Hypothalamus (tissue), 51 donors: ENCODE measurements at places on chromosomes 2 and 18.

- no peak for DNase-seq
These were observed 188.2 kb downstream of the PRKCE start for GRCh38 chr2:45839508-45840251.

DNA sequence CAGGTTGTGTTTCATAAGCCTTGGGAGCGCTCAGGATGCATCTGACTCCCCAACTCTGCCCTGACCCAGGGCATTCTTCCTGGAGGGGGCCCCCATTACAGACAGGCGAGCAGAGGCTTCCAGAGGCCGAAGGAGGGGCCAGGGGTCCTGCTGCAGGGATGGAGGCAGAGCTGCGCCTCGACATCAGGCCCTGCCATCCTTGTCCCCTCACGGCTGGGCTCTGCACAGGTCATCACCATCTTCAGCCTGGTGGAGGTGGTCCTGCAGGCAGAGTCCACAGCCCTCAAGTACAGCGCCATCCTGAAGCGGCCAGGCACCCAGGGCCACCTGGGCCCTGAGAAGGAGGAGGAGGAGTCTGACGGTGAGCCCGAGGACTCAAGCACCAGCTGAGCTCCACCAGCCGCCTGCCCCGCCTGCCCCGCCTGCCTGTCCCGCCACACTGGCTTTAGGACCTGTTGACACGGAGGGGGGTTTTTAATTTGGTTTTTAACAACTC is 42.3 kb upstream of the ALPP start:
- no peak for DNase-seq

- DNase-seq: no peak
These were observed 214.4 kb downstream of the FHOD3 start for GRCh38 chr18:36511791-36512352.

DNA sequence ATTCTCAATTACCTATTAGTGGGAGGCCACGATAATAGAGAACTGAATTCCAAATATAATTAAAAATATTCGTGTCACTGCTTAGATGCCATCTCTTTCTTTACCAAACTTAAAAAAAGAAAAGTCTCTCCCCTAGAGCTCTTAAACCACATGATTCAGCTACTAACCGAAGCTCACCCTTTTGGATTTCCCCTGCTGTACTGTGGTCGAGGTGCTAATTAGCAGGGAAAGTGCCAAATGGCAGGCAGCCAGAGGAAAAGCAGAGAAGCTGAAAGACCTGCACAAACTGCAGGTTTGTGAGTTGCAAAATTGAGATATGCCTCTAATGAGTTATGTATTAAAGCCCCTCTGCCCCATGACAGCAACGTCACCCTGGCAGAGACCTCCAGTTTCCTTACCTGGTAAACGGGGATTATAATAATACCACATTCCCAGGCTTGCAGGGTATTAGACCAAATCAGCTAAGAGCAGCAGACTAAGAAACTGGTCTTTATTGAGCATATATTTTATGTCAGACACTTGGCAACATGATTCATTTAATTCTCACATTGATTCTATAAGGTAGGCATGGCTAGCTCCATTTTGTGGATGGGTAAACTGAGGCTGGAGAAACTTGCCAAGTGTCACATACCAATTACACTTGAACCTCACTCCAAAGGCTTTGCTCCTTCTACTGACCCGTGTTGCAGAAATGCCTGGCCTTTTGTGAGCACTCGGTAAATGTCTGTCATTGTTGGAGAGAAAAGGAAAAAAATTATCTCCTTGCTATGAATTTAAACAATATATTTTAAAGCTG is 259.7 kb downstream of the LPIN1 start:
- peak; percentile 3 for DNase-seq

DNA sequence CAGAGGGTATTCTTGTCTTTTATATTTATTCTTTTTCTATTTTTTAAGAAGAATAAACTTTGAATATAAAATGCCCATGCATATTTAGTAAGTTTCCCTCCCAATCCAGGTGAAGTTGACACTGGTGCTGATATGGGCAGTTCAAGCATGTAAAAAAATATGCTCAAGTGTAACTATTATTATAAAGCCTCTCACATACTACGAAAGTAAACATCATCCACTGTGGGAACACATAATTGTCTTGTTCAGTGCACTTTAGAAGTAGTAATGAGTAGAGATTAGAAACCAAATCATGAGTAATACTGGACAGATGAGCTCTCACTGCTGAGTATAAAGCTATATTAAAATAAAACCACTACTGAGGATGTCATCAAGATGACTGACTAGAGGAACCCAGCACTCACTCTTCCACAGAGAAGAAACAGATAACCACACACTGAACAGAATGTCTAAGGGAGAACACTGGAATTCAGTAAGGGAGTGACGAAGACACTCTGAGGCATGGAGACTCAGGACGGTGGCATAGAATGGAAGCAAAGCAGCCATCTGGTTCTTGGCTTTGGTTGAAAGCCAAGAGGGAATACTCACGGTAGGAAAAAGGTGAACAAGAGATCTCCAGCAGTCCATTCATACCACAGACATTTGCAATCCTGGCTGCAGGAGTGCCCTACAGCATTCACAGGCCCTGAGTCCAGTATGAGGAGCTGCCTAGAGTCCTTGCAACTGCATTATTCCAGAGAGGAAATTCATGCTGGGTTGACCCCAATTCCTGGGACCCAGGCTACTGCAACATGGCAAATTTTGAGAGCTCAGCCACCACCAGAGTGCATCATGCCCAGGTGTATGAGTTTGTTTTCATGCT is 9.5 kb upstream of the FAM110C start:
- DNase-seq: no peak

- no peak for DNase-seq
These were observed 1.0 kb downstream of the SPHKAP start for GRCh38 chr2:228180181-228181097.

GRCh38 chr2:1907849-1908533 is 163.7 kb upstream of the PXDN start:
- peak; percentile 35 for DNase-seq
